ENCODE measurements at places on chromosomes 16 and 17.

- no peak for DNase-seq
Measured at GRCh38 chr17:81854974-81855774, 5.2 kb downstream of the P4HB start.

DNA sequence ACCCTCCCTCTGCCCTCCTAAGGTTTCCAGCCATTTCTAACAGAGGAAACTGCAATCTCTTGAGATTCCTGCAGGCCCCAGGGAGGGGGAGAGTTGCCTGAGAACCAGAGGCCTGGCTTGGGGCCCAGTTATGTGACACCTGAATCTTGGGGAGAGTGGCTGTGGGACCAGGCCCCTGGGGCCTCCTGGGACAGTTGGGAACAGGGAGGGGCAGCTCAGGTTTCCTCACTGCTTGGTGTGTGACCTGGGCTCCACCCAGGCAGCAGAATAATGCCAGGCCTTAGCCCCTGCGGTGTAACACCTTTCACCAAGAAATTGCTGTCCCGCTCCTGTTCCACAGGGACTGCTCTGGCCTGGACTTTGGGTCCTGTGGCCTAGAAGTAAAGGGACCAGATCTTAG is 44.3 kb upstream of the CRHR1 start:
- DNase-seq: no peak

- no peak for DNase-seq
Measured at GRCh38 chr16:67445441-67445912, 14.6 kb downstream of the HSD11B2 start.

- DNase-seq: no peak
Measured at GRCh38 chr17:55286681-55287589, 22.2 kb downstream of the HLF start.

DNA sequence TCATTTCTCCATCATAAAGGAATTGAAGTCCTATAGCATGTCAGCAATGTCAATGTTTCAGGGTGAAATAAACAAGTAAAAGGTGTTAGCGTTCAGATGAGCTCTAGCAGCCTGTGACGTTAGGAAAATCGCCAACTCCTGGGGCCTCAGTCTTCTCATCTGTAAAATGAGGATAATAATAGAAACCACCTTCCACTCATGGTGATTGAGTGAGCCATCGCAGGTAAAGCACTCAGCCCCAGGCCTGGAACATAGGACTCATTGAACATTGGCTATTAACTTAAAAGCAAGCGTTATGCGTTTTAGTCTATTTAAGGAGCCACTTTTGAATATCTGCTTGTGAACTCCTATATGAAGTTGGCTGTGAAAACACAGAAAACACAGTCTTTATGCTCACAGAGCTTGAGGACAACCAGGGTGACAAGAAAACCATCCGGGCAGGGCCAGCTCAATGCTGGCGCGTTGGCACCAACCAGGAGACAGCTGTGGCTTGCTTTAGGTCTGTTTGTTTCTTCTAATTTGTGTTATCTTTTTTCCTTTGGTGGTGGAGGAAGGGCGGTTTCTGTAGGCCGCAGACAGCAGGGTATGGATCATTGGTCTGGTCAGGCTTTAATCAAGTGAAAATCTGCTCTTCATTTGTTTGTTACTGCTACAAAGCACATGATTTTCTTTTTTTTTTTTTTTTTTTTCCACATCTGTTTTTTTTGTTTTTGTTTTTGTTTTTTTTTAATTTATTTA is 35.7 kb upstream of the MED9 start:
- DNase-seq: no peak

- no peak for DNase-seq
Measured at GRCh38 chr16:82935766-82936165, 309.0 kb downstream of the CDH13 start.

GRCh38 chr16:71917900-71918299 is 22.6 kb downstream of the IST1 start:
- DNase-seq: no peak

DNA sequence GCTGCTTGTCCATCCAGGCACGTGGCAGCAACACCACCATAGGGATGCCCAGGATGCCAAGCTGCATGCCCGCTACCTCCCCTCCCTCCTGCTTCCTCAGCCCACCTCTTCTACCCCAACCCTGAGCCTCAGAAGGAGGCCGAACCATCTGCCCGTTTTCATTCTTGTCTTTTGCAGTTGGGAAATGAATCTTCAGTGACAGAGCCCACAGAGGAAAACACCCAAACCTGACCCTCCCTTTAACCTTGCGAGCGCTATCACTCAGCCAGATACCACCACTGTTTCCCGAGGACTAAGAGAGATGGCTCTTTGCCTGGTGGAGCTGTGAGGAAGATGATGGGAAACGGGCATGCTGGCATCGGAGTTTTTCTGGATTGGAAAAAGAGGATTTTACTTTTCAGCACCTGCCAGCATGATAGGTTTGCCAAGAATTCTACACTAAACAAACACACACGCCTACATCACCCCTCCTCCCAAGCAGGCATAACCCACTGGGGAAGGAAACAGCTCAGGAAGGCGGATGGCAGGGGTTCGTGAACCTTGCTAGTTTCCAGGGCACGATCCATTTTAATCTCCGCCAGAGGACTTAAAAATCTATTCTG is 457.4 kb downstream of the SLC39A11 start:
- no peak for DNase-seq

GRCh38 chr16:88132836-88133506 is 181.7 kb downstream of the BANP start:
- DNase-seq: no peak

DNA sequence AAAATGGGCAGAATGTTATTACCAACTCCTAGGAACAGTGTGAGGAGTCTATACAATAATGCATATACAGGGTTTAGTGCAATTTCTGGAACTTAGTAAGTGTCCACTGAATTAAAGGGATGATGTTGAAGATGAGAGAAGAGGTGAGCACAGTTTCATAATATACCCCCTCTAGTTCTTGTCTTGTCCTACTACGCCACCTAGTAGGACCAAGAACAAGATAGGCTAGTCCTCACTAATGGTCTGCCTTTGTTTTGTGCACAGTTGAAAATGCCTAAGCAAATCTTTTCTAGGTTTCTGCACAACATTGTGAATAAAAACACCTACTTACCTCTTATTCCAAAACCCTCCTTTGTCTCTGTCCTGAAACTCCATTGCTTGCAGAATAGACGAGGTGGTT is 670.2 kb downstream of the CDH8 start:
- DNase-seq: no peak

DNA sequence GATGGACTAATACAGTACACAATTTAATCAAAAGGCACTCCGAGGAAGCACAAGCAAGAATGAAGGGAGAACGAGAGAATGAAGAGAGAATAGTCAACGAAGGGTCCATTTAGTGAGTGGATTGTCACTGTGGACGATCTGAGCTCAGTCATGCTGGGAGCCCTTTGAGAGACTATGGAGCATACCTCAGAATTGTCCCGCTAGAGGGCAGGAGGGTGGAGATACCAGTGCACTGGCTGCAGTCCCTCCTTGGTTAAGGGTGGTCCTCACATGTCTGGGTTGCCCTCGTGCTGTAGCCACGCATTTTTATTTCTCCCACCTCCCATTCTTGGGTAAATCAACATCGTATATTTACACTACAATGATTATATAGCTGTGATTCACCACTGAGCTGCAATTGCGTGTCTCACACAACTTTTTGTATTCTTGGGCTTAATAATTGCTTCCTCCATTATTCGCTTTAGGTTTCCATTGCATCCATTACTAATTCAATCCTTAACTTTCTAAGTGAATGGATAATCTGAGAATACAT is 33.2 kb upstream of the FAM20A start:
- no peak for DNase-seq

- DNase-seq: no peak
Measured at GRCh38 chr17:63542942-63543821, 7.1 kb upstream of the DCAF7 start.

DNA sequence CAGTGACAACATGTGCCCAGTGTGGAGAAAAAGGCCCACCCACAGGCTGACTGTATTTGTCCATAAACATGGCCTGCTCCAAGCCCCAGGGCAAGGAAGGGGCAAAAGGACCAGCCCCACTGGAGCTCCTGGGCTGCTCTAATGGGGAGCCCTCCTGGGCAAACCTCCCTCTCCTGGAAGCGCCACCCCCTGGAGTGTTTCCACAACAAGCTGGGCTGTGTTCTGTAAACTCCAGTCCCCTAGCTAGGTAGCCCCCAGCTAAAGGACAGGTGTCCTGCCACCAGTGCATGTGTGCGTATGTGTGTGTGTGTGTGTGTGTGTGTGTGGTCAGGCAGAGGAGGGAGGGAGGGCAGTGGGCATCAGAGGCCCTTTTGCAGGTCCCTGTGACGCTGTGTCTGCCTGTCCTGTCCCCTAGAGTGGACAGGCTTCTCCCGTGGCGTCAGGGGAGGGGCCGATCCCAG is 11.3 kb upstream of the STAC2 start:
- no peak for DNase-seq

DNA sequence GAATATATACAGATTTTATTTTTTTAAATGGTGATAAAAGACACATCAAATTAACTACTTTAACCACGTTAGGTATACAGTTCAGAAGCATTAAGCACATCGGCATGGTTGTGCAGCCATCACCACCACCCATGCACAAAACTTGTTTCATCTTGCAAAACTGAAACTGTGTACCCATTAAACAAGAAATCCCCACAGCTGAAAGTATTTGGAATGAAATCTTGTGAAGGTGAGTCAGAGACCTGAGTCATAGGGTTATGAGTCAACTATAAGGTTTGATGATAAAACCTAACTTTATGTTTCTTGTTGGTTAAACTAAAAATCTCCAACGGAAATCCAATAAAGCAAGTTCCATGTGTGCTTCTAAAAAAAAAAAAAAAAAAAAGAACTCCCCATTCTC is 561.6 kb upstream of the PSMD7 start:
- DNase-seq: no peak

Measured in activated gamma-delta T cell treated with anti-CD3 and anti-CD28 coated beads, Interleukin-2, amount 50 U/mL, for 16 hours (primary cell).